ENCODE measurements at places on chromosomes 16 and 17.

DNA sequence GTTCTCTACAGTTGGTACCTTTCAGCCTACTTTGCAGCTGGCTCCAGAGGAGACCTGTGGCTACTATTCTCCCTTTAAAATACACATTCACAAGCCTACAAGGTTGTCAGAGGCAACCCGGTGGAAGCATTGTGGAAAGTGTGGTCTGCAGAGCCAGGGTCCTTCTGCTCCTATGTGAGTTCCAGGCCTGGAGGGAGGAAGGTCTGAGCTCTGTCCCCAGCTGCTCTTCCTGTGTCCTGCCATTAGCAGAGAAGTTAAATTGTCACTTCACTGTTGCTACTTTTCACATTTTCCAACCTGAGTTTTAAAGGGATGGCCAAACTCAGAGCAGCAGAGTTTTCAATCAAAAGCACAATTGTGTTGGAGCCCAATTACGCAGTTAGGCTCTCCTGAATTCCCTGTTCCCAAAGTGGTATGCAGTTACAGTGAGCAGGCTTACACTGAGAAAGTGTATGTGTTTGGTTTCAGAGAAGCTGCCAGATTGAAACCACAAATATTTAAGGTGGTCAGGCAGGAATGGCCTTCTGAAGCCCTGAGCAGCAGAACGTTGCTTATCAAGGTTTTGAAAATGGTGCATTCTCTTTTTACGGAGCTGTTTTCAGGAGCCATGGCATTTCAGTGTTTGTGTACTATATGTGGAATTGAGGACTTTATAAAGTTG, 25.0 kb downstream of the MAP3K3 start:
- no peak for DNase-seq

- DNase-seq = no peak
Observed at GRCh38 chr17:8611619-8612298, 18.8 kb downstream of the MYH10 start.

- peak; percentile 87 for DNase-seq
Observed at GRCh38 chr17:12983991-12984884, 33.6 kb downstream of the ELAC2 start.

DNA sequence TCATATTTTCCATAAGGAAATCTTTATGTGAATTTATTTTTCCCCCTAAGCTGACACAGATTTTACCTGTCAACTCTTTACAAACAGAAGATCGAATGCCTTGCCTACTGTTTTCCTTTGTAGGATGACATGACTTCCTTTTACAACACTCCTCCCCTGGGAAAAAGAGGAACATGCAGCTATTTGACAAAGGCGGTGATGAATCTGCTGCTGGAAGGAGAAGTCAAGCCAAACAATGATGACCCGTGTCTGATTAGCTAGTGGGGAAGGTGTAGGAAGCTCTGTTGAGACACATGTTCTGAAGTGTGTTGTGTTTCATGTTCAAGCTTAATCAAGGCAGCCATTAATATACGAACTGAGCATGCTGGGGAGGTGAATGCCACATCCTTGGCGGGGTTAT, 238.0 kb downstream of the PHKB start:
- no peak for DNase-seq

DNA sequence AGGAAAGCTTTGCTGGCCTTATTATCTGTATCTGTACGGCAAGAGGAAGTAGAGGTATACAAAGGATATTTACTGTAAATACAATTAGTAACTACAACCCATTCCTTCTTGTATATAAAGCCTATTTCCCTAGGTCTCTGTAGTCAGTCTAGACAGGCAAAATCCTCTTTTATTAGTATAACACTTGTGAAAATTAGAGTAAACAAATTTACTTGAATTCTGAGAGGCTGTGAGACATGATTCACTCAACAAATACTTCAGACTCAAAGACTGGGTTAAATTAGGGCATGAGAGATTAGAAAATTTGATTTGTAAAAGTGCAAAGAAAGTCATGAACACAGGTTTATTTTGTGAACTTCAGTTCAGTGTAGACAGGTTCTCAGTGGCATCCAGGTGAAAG, 30.9 kb upstream of the CDH8 start:
- no peak for DNase-seq

GRCh38 chr16:30398661-30399434, 3.6 kb downstream of the ZNF48 start:
- no peak for DNase-seq

DNA sequence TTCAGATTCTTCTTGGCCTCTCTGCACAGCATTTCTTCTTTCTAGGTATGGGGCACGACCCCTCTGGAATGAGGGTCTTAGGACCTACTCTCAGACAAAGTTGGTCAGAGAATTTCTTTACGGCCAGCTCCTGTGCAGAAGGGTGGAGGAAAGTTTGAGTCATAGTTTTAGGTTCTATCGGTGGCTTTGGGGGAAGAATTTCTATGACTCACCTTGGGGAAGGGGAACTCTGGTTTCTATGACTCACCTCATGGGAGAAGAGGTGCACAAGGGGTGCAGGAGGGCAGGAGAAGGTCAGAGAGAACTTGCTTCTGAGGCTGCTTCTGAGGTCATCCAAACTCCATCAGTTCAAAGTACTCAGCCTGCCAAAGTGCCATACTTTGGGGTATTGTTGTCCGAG, 2.5 kb upstream of the ABCC12 start:
- no peak for DNase-seq

DNA sequence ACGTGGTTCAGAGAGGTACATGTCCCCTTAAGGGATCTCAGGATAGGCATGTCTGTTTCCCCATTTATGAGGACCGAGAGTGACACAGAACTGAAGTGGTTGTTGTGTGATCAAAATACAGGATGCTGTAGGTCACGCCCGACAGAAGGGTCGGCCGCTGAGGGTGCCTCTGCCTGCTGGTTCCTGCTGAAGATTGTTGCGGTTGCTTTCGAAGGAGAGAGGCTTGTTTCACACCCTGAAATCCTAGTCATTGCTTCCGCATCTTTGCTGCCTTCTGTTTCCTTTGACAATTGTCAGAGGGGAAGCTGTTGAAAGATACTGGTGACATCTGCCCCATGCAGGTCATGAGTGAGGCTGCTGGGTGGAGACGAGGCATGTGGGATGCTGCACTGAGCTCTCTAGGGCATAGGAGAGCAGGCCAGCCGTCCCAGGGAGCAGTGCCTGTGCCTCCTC, 3.8 kb upstream of the NAT9 start:
- no peak for DNase-seq

DNA sequence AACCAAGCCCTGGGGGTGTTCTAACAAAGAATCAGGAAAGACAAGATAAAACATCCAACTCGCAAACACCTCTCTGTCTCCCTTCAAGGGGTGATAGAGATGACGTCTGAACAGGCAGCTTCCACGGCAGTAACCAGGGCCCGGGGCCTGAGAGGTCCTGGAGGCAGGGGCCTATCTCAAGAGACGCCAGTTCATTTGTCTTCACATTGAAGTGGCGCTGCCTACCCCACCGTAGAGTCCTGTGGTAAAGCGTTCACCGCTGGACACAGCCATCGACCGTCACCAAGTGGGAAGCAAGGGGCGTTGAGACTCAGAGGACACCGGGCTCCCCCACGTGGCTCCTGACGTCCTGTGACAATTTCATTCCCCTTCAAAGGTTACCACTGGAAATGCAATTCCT, 21.4 kb downstream of the UTS2R start:
- no peak for DNase-seq

GRCh38 chr16:67458121-67458641, 22.8 kb downstream of the ATP6V0D1 start:
- DNase-seq = no peak

DNA sequence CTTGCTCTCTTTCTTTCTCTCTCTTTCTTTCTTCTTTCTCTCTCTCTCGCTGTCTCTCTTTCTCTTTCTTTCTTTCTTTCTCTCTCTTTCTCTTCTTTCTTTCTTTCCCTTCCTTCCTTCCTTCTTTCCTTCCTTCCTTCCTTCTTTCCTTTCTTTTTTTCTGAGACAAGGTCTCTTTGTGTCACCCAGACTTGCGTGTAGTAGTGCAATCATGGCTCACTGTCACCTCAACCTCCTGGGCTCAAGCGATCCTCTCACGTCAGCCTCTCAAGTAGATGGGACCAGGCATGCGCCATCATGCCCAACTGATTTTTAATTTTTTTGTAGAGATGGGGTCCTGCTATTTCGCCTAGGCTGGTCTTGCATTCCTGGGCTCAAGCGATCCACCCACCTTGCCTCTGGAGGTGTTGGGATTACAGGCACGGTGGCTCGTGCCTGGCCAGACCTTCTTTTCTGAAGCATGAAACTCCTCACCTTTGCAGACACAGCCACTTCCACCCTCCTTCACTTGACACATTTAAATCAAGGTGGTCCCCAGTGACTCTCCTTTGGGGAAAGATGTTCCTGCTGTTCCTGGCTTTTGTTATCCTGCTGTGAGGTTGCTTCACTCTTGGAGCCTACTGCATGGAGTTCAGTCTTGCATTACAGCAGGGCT, 26.8 kb upstream of the NKD1 start:
- peak; percentile 21 for DNase-seq

GRCh38 chr16:66639091-66639885, 34.8 kb downstream of the CMTM3 start:
- DNase-seq = no peak

GRCh38 chr17:61331886-61332285, 67.8 kb upstream of the TBX2 start:
- DNase-seq = no peak

DNA sequence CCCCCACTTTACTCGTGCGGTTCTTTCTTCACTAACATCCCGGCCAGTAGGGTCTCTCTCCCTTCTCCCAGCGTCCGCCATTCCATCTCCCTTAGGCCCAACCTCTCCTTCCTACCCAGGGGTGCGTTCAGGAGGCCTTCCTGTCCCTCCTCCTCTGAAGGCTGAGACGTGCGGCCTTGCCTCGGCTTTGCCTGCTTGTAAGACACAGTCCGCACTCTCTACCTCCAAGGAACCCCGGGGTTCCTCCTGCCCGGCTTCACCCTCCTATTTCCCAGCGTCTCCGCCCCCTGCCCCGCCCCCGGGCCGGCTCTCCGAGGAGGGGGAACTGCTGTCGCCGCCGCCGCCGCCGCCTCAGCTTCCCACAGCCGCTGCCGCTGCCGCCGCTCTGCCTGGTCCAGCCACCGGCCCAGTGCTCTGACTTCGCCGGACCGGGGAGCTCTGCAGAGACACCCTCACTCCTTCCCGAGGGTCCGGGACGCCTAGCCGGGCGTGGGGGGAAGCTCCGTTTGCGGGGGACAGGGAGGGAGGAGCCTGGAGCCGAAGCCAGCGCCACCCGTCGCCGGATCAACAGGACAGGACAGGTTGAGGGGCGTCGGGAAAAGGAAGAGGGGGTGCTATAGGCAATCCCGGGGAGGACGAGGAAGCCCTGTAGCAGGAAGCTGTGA, 1.2 kb upstream of the FGF11 start:
- DNase-seq = peak; percentile 82

GRCh38 chr17:17325228-17325627, 22.1 kb downstream of the NT5M start:
- DNase-seq = no peak

GRCh38 chr17:63364387-63364786, 81.7 kb downstream of the CYB561 start:
- DNase-seq = no peak

- DNase-seq = no peak
Observed at GRCh38 chr17:75128694-75129505, 2.6 kb downstream of the NT5C start.

DNA sequence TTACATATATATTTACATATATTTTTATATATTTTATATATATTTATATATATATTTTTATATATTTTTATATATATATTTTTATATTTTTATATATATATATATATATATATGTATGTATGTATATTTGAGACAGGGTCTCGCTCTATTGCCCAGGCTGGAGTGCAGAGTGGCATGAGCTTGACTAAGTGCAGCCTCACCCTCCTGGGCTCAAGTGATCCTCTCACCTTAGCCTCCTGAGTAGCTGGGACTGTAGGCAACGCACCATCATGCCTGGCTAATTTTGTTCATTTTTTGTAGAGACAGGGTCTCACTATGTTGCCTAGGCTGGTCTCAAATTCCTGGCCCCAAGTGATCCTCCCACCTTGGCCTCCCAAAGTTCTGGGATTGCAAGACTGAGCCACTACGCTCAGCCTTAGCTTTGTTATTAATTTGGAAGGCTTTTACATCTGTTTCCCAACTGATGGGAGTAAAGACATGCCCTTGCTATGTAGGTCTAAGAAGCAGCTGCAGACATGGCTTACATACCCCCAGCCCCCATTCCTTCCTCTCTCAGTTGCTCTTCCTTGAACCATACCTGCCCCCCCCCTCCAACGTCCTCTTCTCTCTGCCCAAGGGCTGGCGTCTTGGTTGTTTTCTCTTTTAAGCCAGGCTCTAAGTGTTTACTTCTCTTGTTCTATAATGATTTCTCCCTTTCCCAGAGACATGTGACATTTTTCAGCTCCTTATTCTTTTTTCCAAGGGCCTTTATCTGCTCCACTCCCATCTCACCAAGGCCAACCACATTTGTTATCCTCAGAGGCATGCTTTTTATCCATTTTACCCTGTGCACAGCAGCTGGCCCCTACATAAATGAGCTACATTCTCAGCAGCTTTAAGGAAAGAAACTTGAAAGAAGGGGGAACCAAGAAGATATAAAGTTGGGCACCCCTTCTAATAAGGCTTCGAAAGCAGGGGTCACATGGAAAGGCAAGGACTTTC, 64.2 kb upstream of the ATF7IP2 start:
- no peak for DNase-seq

DNA sequence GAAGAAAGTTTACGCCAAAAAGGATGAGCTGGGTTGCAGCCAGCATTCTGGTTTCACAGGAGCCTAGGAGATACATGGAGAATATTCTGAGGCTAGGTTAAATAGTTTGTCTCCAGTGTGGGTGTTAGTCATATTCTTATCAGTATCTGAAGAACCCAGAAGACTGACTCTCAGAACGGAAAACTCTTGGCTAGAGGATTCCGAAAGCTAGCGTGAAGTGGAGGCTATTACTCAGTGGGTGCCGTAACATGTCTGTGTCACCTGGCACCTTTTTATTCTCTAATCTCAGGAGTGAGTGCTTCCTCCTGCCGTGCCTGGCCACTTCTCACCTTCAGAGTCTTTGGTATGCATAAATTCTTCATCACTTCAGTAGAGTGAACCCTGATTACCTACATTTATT, 199.5 kb downstream of the WWOX start:
- no peak for DNase-seq

DNA sequence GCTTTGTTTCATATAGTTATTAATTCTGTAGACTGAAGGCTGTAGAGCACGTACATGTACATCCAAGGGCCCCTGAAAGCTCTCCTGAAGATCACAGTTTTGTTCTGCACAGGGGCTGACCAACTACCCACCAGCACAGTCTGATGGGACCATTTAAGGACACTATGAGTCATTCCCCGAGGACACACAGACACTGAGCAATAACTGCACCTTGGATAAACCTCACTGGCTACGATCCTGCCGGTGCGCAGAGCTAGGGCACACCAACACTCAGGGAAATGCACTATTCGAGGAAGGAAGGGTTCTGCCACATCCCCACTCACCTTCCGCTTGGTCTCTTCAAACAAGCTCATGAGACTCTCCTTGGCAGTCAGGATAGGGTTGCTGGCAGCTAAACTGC, 20.3 kb downstream of the SMG6 start:
- no peak for DNase-seq

- no peak for DNase-seq
Observed at GRCh38 chr16:906296-906695, 64.5 kb downstream of the LMF1 start.

- peak; percentile 64 for DNase-seq
Observed at GRCh38 chr17:59963738-59964481, 630 bp downstream of the RNFT1 start.

GRCh38 chr17:16262201-16262600, 45.2 kb downstream of the PIGL start:
- DNase-seq = no peak

- DNase-seq = no peak
Observed at GRCh38 chr16:78556421-78556820, 457.0 kb downstream of the WWOX start.

All from right lobe of liver (tissue), 6 donors.